ENCODE measurements at places on chromosomes 2 and 18.

- DNase-seq, result no peak
Measured at GRCh38 chr2:97970293-97971060, 25.3 kb downstream of the TMEM131 start.

DNA sequence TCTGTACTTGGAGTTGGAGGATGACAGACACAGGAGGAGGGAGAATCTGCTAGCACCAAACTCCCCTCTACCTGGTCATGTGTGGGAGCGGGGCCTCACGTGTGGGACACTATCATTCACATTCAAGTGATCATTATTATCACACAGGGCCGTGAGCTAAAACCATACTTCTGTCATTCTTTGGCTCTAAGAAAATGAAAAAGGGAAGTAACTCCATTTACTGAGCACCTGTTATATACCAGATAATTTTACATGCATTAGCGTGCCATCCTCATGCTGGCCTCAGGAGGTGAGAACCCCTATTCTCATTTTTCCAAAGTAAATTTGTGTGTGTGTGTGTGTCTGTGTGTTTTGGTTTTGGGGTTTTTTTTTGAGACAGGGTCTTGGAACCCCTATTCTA lies 150.1 kb downstream of the GLI2 start:
- no peak for DNase-seq

DNA sequence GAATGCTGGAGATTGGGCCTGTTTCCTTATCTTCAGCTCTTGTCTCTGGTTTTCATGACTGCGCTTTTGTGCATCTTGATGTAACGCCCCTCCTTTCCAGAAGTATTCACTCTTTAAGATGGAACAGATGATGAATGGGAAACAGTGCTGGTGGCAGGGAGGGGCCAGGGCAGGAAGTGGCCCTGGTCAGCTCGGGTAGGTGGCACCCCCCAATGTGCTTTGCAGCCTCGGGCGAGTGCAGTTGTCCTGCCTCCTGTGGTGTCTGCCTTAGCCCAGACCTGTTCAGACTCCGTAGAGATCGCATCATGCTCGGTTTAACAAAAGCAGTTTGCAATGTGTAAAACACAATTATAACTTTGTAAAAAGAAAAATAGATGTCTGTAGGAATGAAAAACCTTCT lies 17.0 kb upstream of the MGAT4A start:
- DNase-seq, result no peak

DNA sequence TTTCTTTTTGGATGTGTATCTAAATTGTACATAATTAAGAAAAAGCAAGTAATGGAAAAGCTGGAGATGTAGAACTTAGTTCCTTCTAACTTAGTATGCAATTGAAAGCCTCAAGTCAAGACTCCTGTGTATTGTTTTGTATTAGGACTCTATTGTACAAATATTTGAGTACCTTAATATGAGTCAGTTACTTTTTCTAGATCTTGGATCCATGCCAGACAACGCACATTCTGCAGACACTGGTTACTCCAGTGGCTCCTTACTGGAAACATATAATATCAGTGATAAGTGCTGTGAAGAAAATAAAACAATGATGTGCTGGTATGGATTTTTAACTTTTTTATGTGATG lies 1.5 kb downstream of the SLC39A10 start:
- DNase-seq, result no peak

- DNase-seq, result no peak
Measured at GRCh38 chr18:3524706-3525105, 74.7 kb downstream of the TGIF1 start.

DNA sequence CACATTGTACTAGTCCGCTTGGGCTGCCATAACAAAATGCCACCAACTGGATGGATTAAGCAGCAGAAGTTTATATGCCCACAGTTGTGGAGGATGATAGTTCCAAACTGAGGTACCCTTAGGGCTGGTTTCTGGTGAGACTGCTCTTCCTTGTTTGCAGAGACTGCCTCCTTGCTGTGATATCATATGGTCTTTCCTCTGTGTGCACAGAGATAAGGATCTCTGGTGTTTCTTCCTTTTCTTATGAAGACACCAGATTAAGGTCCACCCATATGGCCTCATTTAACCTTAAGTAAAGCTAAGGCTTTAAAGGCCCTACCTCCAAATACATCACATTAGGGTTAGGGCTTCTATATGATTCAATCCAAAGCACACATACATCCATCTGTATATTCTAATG lies 738.2 kb upstream of the GCFC2 start:
- DNase-seq, result no peak

GRCh38 chr18:7317804-7318231 lies 86.9 kb downstream of the LRRC30 start:
- DNase-seq, result no peak

GRCh38 chr2:39542523-39542922 lies 105.4 kb upstream of the MAP4K3 start:
- DNase-seq, result no peak

DNA sequence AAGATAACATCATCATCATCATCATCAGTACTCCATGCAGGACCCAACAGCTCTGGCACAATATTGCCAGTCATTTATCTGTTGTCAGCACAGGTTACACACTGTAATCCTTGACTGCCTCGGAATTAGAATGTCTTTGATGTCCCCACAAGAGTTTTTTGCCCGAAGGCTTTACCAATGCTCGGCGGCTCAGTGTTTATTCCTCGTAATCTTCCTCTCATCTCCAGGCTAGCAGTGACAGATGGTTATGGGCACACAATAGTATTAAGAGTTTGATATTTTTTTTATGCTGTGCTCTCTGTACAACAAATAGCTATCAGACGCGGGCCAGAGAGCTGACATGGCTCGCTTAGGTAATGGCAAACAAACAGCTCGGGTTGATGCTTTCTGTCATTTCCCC lies 515.2 kb downstream of the ZEB2 start:
- DNase-seq, result no peak

DNA sequence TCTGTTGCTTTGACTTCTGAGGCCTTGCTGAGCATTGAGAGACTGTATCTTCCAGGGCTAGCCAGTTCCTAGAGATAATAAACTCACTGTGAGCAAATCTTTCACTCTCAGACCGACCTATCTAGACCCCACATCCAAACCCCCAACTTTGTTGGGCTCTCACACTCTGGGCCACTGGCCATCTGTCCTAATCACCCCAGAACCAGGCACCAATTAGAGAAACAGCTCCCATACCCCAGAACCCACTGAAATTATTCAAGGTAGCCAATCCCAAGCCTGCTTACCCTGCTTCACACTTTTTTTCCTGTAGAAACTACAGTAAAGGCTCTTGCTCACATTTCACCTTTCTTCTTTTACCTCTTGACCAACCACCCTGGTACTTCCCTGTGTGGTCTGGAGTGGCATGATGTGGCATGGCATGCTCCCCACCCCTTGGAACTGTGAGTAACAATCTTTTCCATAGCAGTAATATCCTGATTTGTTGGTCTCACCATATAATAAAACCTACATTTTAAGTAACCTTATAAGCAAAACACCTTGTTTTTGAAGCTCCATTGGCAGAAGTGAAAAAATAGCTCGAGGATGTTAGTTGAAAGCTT lies 55.2 kb downstream of the ANKRD12 start:
- no peak for DNase-seq

DNA sequence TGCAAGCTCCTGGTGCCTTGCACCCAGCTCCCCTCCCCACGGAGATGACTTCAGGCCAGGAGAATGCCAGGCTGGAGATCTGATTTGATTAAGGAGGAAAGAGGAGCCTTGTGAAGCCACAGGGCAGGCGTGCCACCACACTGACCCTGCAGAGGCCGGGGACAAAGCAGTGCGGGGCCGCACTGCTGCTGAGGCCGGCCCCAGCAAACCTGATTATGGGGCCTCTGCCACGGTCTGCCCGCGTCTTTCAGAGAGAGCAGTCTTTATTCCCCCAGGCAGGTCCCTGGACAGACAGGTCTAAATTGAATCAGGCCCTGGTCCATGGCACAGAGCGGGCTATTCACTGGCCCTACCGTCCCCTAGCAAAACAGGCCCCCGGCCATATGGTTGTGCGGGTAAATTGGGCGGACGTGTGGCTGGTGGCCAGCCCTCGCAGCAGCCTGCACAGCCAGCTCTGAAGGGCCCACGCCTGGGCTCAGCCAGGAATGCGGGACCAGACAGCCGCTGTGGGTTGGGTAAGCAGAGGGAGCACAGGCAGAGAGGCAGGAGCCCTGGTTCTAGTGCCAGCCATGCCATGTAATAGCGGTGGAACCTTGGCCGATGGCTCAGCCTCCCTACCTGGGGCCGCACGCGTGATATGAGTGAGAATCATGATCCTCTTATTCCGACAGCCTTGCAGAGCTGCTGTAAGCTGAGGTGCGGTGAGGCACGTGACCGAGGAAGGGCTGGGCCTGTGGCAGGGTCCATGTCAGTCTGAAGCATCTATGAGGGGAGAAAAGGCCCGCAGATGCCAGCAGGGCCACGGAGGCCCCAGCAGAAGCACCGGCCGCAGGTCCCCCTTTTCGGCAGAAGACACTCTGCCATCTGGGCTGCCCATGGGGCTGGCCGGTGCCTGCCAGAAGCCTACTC lies 97.3 kb upstream of the MYCN start:
- no peak for DNase-seq

GRCh38 chr2:168920504-168921157 lies 19.5 kb downstream of the G6PC2 start:
- DNase-seq, result no peak

- no peak for DNase-seq
Measured at GRCh38 chr2:134819334-134819733, 19.1 kb upstream of the ACMSD start.

DNA sequence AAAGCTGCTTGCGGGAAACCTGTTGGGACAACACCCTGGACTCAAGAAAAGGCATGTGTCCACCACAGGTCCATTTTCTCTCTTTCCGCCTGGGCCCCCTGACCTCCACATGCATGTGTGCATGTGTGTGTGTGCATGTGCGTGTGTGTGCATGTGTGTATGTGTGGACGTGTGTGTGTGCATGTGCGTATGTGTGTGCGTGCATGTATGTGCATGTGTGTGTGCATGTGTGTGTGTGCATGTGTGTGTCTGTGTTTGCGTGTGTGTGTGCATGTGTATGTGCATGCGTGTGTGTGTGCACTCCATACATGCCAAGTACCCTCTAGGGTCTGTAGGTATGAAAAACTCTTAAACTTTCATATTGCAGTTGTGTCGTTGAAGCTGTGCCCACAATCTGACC lies 16.3 kb downstream of the CAPN14 start:
- DNase-seq, result no peak

DNA sequence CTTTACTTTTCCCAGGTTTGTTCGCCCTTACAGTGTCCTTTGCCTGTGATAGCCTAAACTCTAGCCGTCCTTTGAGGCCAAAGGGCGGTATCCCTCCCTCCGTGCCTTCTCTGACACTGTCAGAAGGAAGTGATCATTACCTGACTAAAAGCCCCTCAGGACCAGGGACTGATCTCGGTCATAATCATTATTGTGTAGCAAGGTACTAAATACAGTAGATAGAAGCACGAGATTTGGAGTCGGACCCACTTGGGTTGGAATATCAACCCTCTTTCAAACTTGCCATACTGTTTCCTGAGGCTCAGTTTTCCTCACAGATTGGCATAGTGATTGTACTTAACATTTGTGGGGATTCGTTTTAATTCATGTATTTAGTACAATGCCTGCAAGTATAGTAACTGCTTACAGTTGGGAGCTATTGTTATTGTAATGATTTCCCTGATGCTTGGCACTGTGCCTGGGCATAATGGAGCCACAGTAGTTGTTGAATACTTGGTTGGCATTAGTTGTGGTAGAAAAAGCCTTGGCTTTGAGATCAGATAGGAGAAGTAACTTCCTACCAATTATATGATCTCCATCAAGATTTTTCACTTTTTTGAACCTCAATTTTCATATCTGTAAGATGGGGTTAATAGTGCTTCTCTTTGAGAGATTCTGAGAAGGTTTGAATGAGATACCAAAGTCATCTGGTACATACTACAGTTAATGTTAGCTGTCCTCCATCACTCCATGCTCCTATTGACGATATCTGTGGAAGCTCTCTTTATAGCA lies 836 bp downstream of the STK11IP start:
- DNase-seq, result no peak

- DNase-seq, result no peak
Measured at GRCh38 chr2:23452853-23453420, 68.0 kb downstream of the KLHL29 start.

DNA sequence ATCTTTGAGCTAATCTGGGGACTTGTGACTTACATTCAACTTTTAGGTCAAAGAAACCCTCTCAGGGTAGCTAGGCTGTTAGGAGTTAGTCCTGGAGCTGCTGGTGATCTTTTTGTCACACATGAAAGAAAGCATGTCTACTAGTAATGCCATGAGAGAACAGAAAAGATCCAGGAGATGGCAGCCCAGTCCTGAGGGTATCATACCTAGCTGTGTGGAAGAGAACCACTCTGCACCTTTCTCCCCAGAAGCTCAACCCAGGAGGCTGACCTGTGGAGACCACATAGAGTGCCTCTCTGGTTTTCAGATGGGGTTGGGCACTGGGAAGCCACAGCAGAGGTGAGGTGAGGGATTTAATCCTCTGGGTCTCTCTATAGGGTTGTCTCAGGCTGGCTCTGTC lies 460.2 kb upstream of the UBE2E3 start:
- no peak for DNase-seq

- no peak for DNase-seq
Measured at GRCh38 chr2:30334762-30335363, 103.5 kb downstream of the LBH start.

- no peak for DNase-seq
Measured at GRCh38 chr2:46825939-46826568, 89.6 kb downstream of the MCFD2 start.

DNA sequence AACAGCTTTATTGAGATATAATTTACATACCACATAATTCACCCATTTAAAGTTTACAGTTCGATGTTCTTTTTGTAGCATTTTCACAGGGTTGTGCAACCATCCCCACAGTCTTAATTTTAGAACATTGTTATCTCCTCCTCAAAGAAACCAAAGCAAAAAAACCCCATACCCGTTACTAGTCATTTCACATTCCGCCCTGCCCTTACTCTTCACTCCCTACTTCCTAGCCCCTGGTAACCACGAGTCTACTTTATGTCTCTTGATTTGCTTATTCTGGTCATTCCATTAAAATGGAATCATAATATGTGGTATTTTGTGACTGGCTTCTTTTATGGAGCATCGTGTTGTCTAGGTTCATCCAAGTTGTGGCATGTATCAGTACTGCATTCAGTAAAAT lies 137.7 kb downstream of the TANC1 start:
- no peak for DNase-seq

DNA sequence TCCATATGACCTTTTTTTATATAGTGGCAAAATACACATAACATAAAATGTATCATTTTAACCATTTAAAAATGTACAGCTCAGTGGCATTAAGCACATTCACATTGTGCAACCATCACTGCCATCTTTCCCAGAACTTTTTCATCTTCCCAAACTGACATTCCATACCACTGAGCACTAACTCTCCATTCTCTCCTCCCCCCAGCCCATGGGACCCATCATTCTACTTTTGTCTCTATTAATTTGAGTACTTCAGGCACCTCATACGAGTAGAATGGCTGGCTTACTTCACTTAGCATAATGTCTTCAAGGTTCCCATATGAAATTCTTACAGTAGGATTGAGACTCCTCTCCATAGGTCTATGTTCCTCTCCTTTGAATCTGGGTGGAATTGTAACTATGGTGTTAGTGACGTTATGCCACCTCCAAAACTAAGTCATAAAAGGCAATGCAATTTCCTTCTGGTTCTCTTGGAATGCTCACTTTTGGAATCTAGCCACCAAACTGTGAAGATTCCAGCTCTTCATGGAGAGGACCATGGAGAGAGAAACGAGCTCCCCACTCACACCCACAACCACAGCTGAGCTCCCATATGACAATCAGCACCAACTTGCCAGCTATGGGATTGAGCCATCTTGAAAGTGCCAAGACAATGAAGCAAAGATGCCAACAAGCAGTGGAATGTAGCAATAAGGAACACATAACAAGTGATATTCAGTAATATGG lies 9.8 kb upstream of the DNAJC27 start:
- no peak for DNase-seq
